ENCODE measurements at places on chromosomes 6 and 20.

GRCh38 chr6:78552435-78552834 is 314.9 kb upstream of the IRAK1BP1 start:
- H3K4me3 ChIP-seq: no peak overlapping the region
- H3K4me1 ChIP-seq: no peaks in the 10 kb centered on the region
- H3K27me3 ChIP-seq: no peaks in the 10 kb centered on the region
- H3K27ac ChIP-seq: no peak overlapping the region

DNA sequence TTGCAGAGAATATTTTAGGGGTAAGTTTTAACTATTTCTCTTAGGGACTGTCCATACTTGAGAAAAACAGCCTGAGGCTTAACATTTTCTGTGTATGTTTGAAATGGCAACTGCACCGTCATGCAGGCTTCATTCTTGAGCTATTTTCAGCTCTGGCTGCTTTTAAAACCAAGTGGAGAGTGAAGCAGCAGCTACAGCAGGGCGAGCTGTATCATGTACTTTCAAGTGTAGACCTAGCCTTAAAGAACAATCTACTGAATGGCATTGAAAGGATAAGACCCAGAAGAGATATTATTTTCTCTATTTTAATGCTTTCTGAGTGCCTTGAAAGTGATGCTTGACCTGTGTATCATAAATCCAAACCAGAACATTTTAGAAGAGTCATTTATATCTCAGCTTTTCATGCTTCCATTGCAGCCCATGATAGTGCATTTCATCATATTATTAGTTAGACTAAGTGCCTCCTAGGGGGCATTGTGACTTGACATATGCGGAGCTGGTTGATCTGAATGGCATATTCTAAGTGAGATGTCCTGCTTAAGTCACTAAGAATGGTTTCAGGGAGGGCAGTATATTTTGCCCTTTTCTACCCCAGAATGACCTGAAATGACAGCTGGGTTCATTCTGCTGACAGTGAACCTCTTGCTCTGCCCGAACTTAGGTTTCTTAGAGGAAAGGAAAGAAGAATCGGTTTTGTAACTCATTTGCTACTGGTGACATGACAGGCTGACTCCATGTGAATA is 85.3 kb downstream of the NKAIN2 start:
- H3K4me1 ChIP-seq: no peaks in the 10 kb centered on the region
- no peak overlapping the region for H3K27ac ChIP-seq
- no peaks in the 10 kb centered on the region for H3K27me3 ChIP-seq
- no peak for DNase-seq
- H3K4me3 ChIP-seq: no peak overlapping the region

GRCh38 chr20:6053776-6054688 is at the start of gene LRRN4:
Gene LRRN4 (minus strand): TSS chr20:6054060. CDS start chr20:6052799, 1,261 bp downstream.
- H3K36me3 ChIP-seq: no peaks in the 10 kb centered on the region
- no peaks in the 10 kb centered on the region for H3K4me1 ChIP-seq
- peaks cover 45% of the 10 kb centered on the region for H3K27me3 ChIP-seq
- DNase-seq: no peak

DNA sequence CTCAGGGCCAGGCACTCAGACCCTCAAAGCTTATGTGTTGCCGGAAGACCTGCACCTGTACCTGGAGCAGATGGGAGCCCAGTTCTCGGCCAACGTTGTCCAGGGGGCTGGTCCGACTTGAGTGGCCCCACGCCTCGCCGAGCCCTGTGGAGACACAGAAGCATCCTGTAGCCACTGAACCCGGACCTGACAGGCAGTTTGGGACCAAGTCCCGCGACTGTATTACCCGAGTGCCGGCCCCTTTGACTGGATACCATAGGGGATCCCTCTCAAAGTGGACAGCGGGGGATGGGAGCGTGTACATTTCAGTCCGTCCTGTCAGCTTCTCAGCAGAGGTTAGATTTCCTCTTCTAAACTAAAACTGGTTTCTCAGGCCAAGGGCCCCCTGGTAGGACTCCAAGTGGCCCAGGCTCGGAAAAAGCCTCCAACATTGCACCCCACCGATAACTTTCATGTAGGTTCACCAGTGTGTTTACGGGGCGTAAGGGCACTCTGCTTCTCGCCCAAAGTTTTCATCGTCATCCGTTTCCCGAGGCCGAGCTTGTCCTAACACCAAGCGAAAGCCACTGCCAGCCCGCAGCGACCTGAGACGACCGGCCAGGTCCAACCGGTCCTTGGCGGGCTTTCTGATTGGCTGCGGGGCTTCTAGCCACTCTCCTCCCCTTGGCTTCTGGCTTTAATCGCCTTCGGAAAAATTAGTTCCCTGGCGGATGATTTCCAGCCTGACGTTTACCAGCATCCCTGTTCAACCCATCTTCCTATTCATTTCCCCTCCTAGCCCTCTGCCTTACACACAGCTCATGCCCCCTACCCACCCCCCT is 10.8 kb downstream of the SIM1 start:
- H3K27ac ChIP-seq: no peak overlapping the region
- peaks cover 59% of the 10 kb centered on the region for H3K27me3 ChIP-seq
- no peak overlapping the region for H3K4me3 ChIP-seq

DNA sequence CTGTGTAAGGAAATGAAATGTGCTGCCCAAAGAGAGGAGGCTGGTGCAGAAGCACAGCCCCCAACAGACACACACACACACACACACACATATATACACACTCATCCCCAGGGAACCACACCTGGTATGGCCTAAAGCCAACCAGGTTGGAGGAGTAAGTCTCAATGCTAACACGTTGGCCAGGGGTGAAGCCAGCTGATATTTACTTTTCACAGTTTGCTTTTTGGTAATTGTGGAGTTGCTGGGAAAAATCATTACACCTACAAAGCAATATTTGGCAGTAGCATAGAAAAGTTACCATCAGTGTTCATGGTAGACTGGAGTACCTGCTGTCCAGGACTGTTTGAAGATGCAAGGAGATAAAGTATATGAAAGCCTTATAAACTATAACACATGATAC is 50.3 kb upstream of the NAA20 start:
- no peak overlapping the region for H3K4me3 ChIP-seq
- H3K27ac ChIP-seq: no peak overlapping the region
- no peak for DNase-seq
- no peaks in the 10 kb centered on the region for H3K36me3 ChIP-seq
- no peaks in the 10 kb centered on the region for H3K4me1 ChIP-seq

DNA sequence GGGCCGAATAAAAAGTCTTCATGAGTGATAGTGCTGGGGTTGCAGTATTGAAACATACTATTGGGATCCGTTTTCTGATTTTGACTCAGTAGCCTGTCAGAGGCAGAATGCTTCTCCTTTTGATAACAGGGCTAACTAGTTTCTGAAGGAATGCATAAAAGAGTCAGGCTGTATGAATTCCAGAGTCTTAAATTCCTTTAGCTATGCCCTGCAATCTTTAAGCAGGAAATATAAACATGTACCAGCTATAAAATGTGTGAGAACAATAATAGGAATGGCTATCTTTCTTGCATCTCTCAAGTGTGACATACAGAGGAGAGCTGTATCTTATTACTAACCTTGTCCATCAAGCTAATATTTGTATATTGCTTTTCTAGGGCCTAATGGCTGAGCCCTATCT is 917.1 kb downstream of the KIF16B start:
- H3K4me1 ChIP-seq: no peaks in the 10 kb centered on the region
- no peak for DNase-seq
- no peaks in the 10 kb centered on the region for H3K27me3 ChIP-seq
- H3K4me3 ChIP-seq: no peak overlapping the region

GRCh38 chr6:112595841-112596240 is 248.7 kb downstream of the RFPL4B start:
- H3K36me3 ChIP-seq: no peaks in the 10 kb centered on the region
- no peak overlapping the region for H3K27ac ChIP-seq
- no peaks in the 10 kb centered on the region for H3K4me1 ChIP-seq
- H3K27me3 ChIP-seq: no peaks in the 10 kb centered on the region

GRCh38 chr20:48909910-48910309 is 11.6 kb upstream of the ARFGEF2 start:
- H3K36me3 ChIP-seq: no peaks in the 10 kb centered on the region
- no peak overlapping the region for H3K4me3 ChIP-seq
- H3K27ac ChIP-seq: no peak overlapping the region
- peaks cover 11% of the 10 kb centered on the region for H3K4me1 ChIP-seq
- H3K27me3 ChIP-seq: peaks cover 5% of the 10 kb centered on the region
- no peak for DNase-seq

- H3K36me3 ChIP-seq: no peaks in the 10 kb centered on the region
- no peak for DNase-seq
- H3K4me1 ChIP-seq: no peaks in the 10 kb centered on the region
- no peak overlapping the region for H3K27ac ChIP-seq
- H3K4me3 ChIP-seq: no peak overlapping the region
- H3K27me3 ChIP-seq: no peaks in the 10 kb centered on the region
Measured at GRCh38 chr6:129194306-129194941, 311.5 kb downstream of the LAMA2 start.

GRCh38 chr6:169157197-169158148 is 96.2 kb downstream of the THBS2 start:
- H3K4me1 ChIP-seq: no peaks in the 10 kb centered on the region
- H3K27ac ChIP-seq: no peak overlapping the region
- H3K27me3 ChIP-seq: no peaks in the 10 kb centered on the region
- DNase-seq: no peak

GRCh38 chr6:1724616-1725015 is 114.9 kb downstream of the FOXC1 start:
- H3K27me3 ChIP-seq: no peaks in the 10 kb centered on the region
- H3K4me3 ChIP-seq: no peak overlapping the region
- H3K36me3 ChIP-seq: no peaks in the 10 kb centered on the region
- DNase-seq: no peak
- H3K4me1 ChIP-seq: no peaks in the 10 kb centered on the region
- H3K27ac ChIP-seq: no peak overlapping the region

- no peak overlapping the region for H3K27ac ChIP-seq
- H3K27me3 ChIP-seq: peaks cover 19% of the 10 kb centered on the region
- no peaks in the 10 kb centered on the region for H3K4me1 ChIP-seq
Measured at GRCh38 chr6:3579652-3580175, 122.9 kb upstream of the SLC22A23 start.

DNA sequence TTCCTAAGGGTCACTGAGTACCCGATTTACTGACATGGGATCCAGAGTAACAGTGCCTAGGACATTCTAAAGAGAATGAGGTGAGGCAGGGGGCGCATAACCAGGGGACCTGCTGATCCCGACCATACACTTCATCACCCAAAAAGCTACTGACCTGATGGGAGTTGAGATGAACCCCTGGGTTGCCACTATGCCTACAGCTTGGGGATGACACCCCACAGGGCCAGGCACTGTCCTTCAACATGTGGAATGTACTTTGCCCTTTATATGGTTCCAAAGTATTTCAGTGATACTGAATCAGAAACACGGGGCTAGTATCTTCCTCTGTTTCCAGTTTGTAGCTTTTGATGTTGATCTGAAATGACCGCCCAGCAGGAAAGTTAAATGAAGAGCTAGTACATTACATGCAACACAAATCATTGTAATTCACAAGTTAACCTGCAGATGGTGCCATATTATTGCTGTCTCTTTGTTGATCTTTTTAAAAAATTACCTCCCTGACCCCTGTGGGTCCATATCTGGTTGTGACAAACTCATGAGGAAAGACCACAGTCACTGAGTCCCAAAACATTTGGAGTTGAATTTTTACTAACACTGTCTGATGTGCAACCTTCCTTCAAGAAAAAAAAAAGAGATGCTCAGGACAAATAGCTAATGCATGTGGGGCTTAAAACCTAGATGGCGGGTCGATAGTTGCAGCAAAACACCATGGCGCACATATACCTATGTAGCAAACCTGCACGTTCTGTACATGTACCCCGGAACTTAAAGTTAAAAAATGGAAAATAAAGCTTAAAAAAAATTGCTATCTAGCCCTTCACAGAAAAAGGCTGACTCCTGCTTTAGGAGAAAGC is 42.7 kb upstream of the GCNT2 start:
- no peak for DNase-seq
- peaks cover 3% of the 10 kb centered on the region for H3K4me1 ChIP-seq
- no peak overlapping the region for H3K4me3 ChIP-seq
- H3K27me3 ChIP-seq: peaks cover 7% of the 10 kb centered on the region

GRCh38 chr6:38552121-38552520 is 87.6 kb downstream of the BTBD9 start:
- no peaks in the 10 kb centered on the region for H3K4me1 ChIP-seq
- H3K36me3 ChIP-seq: no peaks in the 10 kb centered on the region
- DNase-seq: no peak
- H3K4me3 ChIP-seq: no peak overlapping the region

GRCh38 chr6:89708316-89708715 is 69.8 kb upstream of the LYRM2 start:
- no peaks in the 10 kb centered on the region for H3K27me3 ChIP-seq
- DNase-seq: no peak
- H3K4me3 ChIP-seq: no peak overlapping the region

DNA sequence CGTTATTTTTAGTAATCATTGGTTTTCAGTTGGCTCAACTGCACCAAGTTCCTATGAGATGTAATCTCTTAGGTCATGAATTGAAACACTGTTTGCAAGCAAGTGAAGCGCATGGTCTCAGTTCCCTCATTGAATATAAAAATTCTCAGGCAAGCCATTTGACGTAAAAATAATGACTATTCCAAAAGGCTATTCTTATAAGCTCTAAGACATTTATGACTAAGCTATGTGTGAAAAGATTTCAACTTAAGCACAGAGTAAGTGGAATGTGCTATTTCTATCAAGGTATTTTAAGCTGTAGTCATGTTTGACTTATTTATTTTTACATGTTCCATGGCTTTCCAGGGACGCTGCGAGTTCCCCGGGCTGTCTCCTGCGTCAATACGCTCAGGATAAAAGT is 248.5 kb downstream of the THBS2 start:
- no peak overlapping the region for H3K4me3 ChIP-seq
- no peaks in the 10 kb centered on the region for H3K4me1 ChIP-seq
- H3K36me3 ChIP-seq: no peaks in the 10 kb centered on the region
- no peak for DNase-seq
- H3K27me3 ChIP-seq: no peaks in the 10 kb centered on the region

- no peaks in the 10 kb centered on the region for H3K36me3 ChIP-seq
- H3K4me1 ChIP-seq: peaks cover 11% of the 10 kb centered on the region
- H3K27ac ChIP-seq: no peak overlapping the region
- H3K27me3 ChIP-seq: peaks cover 26% of the 10 kb centered on the region
- DNase-seq: no peak
- H3K4me3 ChIP-seq: no peak overlapping the region
Measured at GRCh38 chr20:3775457-3776108, 5.7 kb downstream of the SPEF1 start.

GRCh38 chr6:107862383-107862782 is 38.3 kb upstream of the SCML4 start:
- peaks cover 3% of the 10 kb centered on the region for H3K4me1 ChIP-seq
- H3K36me3 ChIP-seq: no peaks in the 10 kb centered on the region
- H3K27ac ChIP-seq: no peak overlapping the region
- H3K4me3 ChIP-seq: no peak overlapping the region

- H3K4me3 ChIP-seq: no peak overlapping the region
- H3K27ac ChIP-seq: no peak overlapping the region
- peaks cover 11% of the 10 kb centered on the region for H3K4me1 ChIP-seq
Measured at GRCh38 chr6:14406614-14407331, 289.2 kb downstream of the CD83 start.

GRCh38 chr6:3001773-3002293 is 2.1 kb downstream of the NQO2 start:
- no peaks in the 10 kb centered on the region for H3K27me3 ChIP-seq
- peak overlapping the region; percentile 28 for H3K4me3 ChIP-seq
- peaks cover 36% of the 10 kb centered on the region for H3K36me3 ChIP-seq
- H3K27ac ChIP-seq: no peak overlapping the region
- no peak for DNase-seq
- H3K4me1 ChIP-seq: peaks cover 27% of the 10 kb centered on the region

GRCh38 chr20:43942201-43942590 is 27.5 kb downstream of the TOX2 start:
- H3K27ac ChIP-seq: peak overlapping the region; percentile 73
- DNase-seq: no peak

GRCh38 chr20:50982363-50982762 is 23.7 kb downstream of the MOCS3 start:
- H3K4me3 ChIP-seq: no peak overlapping the region
- no peak for DNase-seq
- peaks cover 21% of the 10 kb centered on the region for H3K4me1 ChIP-seq
- H3K36me3 ChIP-seq: no peaks in the 10 kb centered on the region

All from activated T-helper 2 cell treated with anti-CD3 and anti-CD28 coated beads, Interferon-gamma antibody, Interleukin-2, Interleukin-4, amounts not matched to agents 10 μg/mL and 5 μg/mL and 100 μg/mL, durations not matched to agents 14 hours and 24 hours and 36 hours (primary cell).